ENCODE measurements at places on chromosomes 4 and X.
A peak's percentile ranks its signal among the peaks of the same experiment; 100 is the strongest.

GRCh38 chr4:157075401-157075800 lies 549 bp upstream of the GLRB start:
- no peak for DNase-seq

DNA sequence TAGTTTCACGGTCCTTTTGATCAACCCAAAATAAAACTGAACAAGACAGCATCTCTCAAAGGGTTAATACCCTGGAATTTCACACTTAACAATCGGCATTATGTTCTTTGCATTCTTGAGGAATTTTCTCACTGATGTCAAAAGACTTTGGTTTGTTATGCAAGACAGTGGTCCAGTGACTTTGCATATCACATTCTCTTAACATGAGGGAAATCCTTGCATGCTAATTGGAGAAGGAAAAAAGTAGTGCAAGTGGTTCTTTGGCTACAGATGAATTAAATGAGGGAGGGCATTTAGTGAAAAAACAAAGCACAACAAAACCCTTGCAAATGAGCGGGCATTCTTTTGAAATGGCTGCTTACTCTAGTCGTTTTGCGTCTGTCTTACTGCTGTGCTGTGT lies 105.1 kb upstream of the LIMCH1 start:
- DNase-seq: peak; percentile 28

DNA sequence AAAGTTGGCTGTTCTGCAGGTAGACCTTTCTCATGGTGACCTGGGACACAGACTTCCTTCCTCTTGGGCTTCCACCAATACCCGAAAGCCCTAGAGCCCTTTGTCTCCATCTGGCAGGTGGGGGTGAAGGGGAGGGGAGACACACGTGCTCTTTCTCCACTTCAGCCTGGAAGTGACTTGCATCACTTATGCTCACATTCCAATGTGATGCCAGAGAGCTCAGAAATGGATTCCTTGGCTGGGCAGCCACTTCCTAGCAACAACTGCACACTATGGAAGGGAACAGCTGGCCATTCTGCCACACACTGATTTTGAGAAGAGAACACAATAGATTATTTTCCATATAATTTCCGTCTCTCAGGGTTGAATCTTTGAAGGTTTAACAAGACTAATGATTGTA lies 36.3 kb downstream of the C4orf51 start:
- peak; percentile 8 for DNase-seq

- DNase-seq: no peak
Observed at GRCh38 chr4:114043116-114043515, 63.7 kb upstream of the ARSJ start.

GRCh38 chr4:111693758-111694157 lies 451.5 kb upstream of the FAM241A start:
- DNase-seq: no peak

DNA sequence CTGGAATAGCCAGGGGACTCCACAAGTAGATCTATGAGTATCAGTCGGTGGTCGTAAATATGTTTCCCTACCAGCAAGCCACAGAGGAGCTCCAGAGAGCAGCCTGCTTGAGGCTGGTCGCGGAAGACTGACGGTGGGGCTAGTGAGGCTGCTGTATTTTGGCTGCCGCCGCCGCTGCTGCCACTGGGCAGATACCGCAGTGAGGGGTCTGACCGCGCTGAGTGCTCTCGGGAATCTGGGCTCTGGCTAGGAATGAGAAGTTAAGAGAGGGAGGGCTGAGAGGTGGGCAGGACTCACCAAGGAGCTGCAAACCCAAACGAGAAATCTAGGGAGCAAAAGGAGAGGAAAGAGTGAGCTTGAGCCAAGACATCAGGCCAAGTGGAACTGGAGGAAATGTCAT lies at the start of gene EXOC1L:
EXOC1L (plus strand) TSS at position 157 of the 400 bp plus-strand sequence; CDS start at position 394, 237 bp downstream.
- DNase-seq: peak; percentile 10

DNA sequence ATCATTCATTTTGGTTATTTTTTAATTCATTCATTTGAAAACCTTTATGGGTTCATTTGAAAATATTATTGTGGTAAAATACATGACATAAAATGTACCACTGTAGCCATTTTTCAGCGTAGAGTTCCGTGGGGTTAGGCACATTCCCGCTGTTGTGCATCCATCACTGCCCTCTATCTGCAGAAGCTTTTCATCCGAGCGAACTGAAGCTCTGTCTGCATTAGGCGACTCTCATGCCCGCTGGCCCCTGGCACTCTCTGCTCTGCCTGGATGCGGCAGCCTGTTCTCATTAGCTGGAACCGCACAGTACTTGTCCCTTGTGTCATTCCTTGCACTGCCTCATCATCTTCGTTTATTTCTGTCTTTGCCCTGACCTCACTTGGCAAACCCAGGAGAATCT lies 17.5 kb downstream of the CFAP99 start:
- peak; percentile 28 for DNase-seq

DNA sequence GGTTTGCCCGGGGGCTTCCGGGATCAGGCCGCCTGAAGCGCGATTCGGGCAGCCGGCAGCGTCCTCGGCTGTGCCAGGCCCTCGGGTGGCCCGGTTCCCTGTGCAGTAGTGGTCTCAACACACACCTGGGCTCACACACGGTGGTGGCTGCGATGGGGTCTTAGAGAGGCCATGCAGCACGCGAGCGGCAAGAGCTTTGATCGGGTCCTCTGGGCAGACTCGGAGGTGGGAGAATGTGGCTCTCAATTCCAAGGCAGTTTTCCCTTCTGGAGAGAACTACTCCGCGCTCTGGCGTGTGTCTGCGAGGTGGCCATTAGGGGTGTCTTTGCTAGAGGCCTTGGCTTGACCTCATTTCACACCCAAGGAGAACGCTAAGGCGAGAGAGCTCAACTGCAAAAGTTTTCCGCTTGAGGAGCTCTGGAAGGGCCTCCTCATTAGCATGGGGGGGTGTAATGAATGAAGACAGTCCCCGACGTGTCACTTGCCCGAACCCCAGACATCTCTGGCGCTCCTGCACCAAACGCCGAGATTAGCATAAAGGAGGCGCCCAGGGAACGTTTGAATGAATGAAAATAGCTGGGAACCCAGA lies 771 bp upstream of the RBPJ start:
- DNase-seq: peak; percentile 33

- peak; percentile 46 for DNase-seq
Observed at GRCh38 chrX:119693040-119693995, at the start of gene SEPTIN6. SEPTIN6 (minus strand) TSS chrX:119693168; CDS start chrX:119693105, 63 bp downstream.

DNA sequence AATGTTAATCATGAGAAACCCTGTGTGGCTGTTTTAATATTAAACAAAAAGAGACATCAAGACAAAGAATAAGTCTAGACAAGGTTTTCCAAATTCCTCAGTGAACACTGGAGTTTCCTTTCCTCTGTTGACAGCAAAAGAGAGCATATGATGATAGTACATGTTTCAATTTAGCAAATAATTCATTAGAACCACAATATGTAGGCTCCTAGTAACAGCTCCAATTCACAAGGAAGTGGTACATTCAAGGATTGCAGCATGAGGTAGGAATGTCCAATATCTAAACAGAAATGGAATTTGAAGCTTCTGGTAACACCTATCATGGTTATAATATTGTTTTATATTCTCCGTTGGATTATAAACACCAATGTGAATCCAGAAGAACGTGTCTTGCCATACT lies 203.8 kb upstream of the TECRL start:
- no peak for DNase-seq

DNA sequence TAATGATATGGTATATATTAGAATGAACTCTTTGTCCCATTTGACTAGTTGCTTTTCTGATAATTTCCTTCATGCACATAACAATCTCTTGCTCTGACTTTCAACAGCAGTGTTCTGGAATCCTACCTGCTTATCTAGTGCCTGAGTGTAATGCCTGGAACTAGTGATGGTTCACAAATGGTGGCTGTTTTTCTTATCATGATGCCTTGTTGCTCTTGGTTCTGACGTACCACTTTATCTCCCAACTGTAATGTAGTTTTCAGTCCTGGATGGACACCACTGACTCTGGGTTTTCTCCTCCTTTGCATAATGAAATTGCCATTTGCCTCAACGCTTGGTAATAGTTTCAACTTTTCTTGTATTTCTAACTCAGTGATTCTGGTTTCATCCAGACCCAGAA lies 25.5 kb upstream of the LUZP4 start:
- no peak for DNase-seq

GRCh38 chr4:74266081-74266480 lies 42.2 kb upstream of the EPGN start:
- peak; percentile 42 for DNase-seq

DNA sequence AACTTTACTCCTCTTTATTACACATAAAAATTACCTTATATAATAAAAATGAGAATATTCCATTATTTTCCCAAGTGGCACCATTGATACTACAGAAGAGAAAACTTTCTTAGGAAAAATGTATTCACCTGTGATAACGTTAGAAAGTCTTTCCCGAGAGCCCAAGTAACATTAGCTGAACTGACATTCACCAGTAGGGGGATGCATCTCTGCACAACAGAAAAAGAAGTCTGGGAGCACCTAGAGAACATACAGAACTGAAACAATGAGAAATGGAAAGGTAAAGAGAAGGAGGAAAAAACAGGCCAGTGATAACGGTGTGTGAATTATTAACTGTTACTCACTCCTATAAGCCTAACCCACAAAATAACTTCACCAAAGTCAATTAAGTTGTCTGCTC lies 423.3 kb downstream of the CENPC start:
- no peak for DNase-seq

DNA sequence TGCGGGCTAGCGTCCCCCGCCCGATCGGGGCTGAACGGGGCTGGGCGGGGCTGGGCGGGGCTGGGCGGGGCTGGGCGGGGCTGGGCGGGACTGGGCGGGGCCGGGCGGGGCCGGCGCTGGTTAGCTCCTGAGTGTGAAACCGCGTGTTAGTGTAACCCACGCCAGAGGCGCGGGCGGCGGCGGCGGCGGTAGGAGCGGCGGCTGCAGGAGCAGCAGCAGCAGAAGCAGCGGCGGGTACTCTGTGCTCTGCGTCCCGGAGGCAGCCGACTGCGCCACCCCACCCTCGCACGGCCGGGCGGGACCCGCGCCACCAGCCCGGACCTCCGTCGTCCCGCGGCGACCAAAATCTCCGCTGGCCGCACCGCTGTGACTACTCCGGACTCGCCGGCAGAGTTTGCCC lies 128.1 kb downstream of the LAS1L start:
- no peak for DNase-seq

- DNase-seq: peak; percentile 96
Observed at GRCh38 chr4:14168919-14169318, 541.4 kb upstream of the BOD1L1 start.

- DNase-seq: no peak
Observed at GRCh38 chr4:55637272-55637820, 1.2 kb upstream of the NMU start.

- no peak for DNase-seq
Observed at GRCh38 chrX:153869473-153870287, 16.3 kb downstream of the L1CAM start.

Measured in fibroblast of mammary gland (primary cell).